ENCODE measurements at places on chromosomes 12 and 14. TPM values are rescaled to one million over a fixed set of nuclear protein-coding genes. Genes with fewer than 3 reads are reported as not detected.

SLC7A7 gene
- 87.8 TPM for polyA plus RNA-seq

IGF1 gene
- 2.8 TPM for polyA plus RNA-seq

ART4 gene
- polyA plus RNA-seq = 0.42 TPM

MIP gene
- not detected for polyA plus RNA-seq

PTHLH gene
- polyA plus RNA-seq = 0.84 TPM

DNA sequence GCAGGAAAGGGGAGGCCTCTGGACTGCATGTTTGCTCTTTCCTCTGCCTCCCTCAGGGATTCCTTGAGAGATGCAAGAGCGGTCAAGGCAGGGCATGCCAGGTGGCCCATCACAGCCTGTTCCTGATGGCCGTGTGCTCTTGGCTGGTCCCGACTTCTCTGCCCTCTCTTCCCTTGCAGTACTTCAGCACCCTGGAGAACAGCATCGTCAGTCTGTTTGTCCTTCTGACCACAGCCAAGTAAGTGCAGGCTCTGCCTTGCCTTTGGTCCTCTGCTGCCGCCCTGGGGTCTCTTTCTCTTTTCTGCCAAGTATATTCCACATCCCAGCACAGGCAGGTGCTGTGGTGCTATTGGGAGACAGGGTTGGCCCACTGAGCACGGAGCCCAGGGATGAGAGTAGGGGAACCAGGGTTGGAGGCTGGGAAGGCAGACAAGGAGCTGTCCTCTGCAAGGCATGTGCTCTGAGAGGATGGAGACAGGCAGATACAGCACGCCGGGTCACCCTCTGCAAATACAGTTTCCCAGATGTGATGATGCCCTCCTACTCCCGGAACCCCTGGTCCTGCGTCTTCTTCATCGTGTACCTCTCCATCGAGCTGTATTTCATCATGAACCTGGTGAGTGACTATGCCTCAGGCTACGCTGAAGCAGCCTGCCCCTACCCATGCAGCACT is 51.9 kb downstream of the TPCN1 start:
- DNase-seq = no peak

DNA sequence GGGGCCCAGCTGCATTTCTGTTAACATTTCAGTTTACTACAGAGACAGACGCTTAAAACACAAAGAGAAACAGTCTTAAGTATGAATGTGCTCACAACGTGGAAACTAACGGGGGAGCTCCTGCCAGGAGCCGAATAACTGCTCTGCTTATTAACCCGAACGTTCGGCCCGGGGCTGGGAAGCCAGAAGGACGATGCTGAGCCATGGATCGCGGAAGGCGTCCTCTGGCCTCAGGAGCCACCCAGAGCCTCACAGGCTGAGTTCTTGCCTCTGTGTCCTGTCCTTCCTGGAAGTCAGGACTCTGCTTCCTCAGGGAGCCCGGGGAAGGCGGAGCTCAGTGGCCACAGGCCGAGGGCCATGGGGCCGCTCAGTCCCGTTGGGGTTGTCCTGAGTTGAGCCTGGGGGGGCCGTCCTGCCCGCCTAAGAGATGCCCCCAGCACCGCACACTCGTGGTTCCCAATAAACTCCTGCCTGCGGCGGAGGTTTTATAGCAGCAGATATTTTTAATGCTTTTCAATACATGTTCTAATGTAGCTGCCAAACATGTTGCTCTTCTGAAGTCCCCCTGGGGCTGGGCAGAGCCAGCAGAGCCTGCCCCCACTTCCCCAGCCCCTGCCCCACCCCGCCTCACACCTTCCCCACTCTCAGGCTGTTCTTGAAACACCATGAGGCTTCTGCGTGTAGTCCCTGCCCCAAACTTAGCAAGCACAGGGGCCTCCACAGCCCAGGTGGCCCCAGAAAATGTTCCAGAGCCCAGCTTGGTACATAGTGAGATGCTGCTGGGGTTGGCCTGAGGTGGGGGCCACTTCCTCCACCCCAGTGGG is 3.4 kb upstream of the TEX22 start:
- no peak for DNase-seq

RASAL1 gene
- polyA plus RNA-seq = 0.16 TPM

- DNase-seq = no peak
Measured at GRCh38 chr12:25384893-25385248, 134.1 kb upstream of the KRAS start.

TMEM119 gene
- 26.1 TPM for polyA plus RNA-seq

GRCh38 chr14:100788517-100788916 is 37.4 kb upstream of the MEG3 start:
- DNase-seq = no peak

TNS2 gene
- polyA plus RNA-seq = 90.5 TPM
